Spleen (tissue), 13 donors: ENCODE measurements at places on chromosomes 7 and 10. TPM values are rescaled to one million over a fixed set of nuclear protein-coding genes. Genes with fewer than 3 reads are reported as not detected.

GRCh38 chr10:33186150-33186549, 148.3 kb downstream of the NRP1 start:
- H3K27me3 ChIP-seq, result no peaks in the 10 kb centered on the region
- H3K36me3 ChIP-seq, result peaks cover 8% of the 10 kb centered on the region
- no peak overlapping the region for H3K4me3 ChIP-seq
- DNase-seq, result no peak
- no peaks in the 10 kb centered on the region for H3K4me1 ChIP-seq

GRCh38 chr7:47031786-47032535, 550.0 kb downstream of the TNS3 start:
- no peak overlapping the region for H3K27ac ChIP-seq
- no peak overlapping the region for H3K4me3 ChIP-seq
- H3K36me3 ChIP-seq, result no peaks in the 10 kb centered on the region
- no peak for DNase-seq

DNA sequence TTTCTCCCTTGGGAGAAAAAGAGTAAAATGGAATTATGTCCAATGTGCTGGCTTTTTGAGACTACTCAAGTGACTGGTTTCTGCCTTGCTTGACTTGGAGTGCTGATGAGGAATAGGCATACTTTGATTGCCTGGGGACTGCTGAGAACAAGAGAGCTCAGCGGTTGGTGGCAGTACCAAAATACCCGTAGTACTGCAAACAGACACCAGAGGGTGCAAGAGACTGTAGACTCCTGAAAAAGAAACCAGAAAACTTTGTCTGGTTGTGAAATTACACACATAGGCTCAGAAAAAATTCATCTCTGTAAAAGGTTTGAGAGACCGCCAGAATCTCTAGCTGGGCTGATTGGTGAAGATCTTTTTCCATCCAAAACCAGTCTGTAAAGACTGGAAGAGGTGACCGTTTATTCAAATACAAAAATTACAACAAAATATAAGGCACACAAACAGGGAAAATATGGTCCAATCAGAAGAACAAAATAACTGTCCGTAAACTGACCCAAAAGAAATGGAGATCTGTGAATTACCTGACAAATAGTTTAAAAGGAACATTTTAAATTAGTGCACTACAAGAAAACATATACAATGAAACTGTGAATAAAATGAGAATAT, 18.5 kb downstream of the BICC1 start:
- DNase-seq, result no peak
- no peaks in the 10 kb centered on the region for H3K36me3 ChIP-seq
- H3K4me3 ChIP-seq, result no peak overlapping the region
- no peak overlapping the region for H3K27ac ChIP-seq

DNA sequence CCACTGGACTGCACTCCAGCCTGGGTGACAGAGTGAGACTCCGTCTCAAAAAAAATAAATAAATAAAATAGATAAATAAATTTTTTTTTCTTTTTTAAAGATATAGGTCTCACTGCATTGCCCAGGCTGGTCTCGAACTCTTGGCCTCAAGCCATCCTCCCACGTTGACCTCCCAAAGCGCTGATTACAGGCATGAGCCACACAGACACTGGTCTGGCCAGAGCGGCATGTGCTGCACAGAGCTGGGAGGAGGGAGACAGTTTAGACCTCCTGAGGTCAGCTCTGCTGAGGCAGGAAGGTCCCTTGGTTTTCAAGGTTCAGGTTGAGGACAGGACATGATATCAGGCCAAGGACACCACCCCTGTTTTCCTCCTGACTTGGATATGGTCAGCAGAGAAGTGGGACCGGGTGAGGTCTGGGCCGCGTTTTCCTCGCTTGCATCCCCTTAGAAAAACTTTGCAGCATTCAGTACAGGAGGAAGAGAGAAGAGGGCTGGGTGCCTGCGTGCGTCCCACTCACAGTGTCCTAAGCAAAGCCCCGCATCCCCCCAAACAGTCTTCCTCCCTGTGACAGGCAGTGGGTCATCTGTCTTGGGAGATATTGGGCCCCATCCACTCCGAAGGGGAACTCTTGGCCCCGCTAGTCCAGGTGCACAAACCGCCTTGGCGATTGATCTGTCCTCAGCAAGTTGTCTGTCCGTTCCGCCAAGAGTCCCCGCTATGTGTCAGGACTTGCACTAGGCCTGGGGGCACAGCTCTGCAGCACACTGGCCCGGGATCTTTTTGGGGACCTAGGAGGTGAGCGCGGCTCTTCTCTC, 56.1 kb downstream of the ZNF727 start:
- DNase-seq, result no peak
- no peaks in the 10 kb centered on the region for H3K27me3 ChIP-seq
- H3K36me3 ChIP-seq, result no peaks in the 10 kb centered on the region
- no peak overlapping the region for H3K27ac ChIP-seq
- no peak overlapping the region for H3K4me3 ChIP-seq

DNA sequence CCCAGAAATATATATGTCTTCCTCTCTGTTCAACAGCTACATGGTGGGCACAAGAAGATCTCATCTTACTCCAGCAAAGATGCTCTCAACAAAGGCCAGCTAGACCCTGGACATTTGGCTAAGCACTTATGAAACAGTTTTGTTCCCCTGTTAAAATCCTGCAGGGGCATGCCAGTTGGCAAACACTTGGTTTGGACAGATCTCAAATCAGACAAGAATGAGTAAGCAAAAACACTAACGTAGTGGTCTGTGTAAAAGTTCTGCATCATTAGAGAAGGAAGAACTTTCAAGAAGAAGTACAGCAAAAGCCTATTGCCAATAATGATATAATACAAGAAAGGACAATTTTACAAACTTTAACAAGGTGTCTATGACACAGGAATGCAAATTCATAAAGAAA, 125.6 kb downstream of the CALN1 start:
- no peaks in the 10 kb centered on the region for H3K4me1 ChIP-seq
- H3K27me3 ChIP-seq, result no peaks in the 10 kb centered on the region
- no peak overlapping the region for H3K27ac ChIP-seq
- no peak overlapping the region for H3K4me3 ChIP-seq

- no peaks in the 10 kb centered on the region for H3K4me1 ChIP-seq
- H3K4me3 ChIP-seq, result no peak overlapping the region
- H3K27ac ChIP-seq, result no peak overlapping the region
These were observed 26.6 kb downstream of the SEMA3D start for GRCh38 chr7:85160223-85160622.

GRCh38 chr7:25206765-25207164, 21.5 kb downstream of the NPVF start:
- no peaks in the 10 kb centered on the region for H3K4me1 ChIP-seq
- no peak overlapping the region for H3K27ac ChIP-seq
- no peak overlapping the region for H3K4me3 ChIP-seq
- no peaks in the 10 kb centered on the region for H3K36me3 ChIP-seq
- no peaks in the 10 kb centered on the region for H3K27me3 ChIP-seq

DNA sequence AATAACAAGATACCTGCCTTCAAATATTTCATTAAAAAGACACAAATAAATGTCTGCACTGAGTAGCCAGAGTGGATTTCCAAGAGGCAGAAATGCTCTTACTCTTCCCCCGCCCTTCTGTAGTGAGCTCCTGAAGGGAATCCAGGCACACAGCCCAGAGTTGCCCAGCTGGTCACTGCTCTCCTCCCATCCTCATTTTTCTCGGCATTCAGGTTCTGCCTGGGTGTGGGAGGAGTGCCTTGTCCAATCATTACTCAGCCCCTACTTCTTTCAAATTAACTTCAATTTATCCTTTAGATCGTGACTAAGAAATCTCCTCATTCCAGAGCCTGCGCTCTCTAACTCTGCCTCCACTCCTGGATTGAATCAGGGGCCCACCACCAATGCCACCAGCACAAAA, 12.2 kb downstream of the CCDC6 start:
- H3K4me1 ChIP-seq, result peaks cover 84% of the 10 kb centered on the region
- no peaks in the 10 kb centered on the region for H3K27me3 ChIP-seq
- no peak overlapping the region for H3K4me3 ChIP-seq

GRCh38 chr7:65264258-65264657, 109.4 kb upstream of the ZNF92 start:
- no peaks in the 10 kb centered on the region for H3K36me3 ChIP-seq
- H3K27me3 ChIP-seq, result no peaks in the 10 kb centered on the region
- H3K4me3 ChIP-seq, result no peak overlapping the region
- no peak overlapping the region for H3K27ac ChIP-seq
- H3K4me1 ChIP-seq, result peaks cover 1% of the 10 kb centered on the region
- no peak for DNase-seq

GRCh38 chr10:85650791-85651496, 715.7 kb downstream of the GRID1 start:
- H3K36me3 ChIP-seq, result no peaks in the 10 kb centered on the region
- no peak for DNase-seq
- no peaks in the 10 kb centered on the region for H3K4me1 ChIP-seq
- H3K4me3 ChIP-seq, result no peak overlapping the region
- no peak overlapping the region for H3K27ac ChIP-seq
- no peaks in the 10 kb centered on the region for H3K27me3 ChIP-seq

GRCh38 chr7:151451156-151451555, 11.2 kb upstream of the CRYGN start:
- H3K4me3 ChIP-seq, result no peak overlapping the region
- no peaks in the 10 kb centered on the region for H3K27me3 ChIP-seq
- no peaks in the 10 kb centered on the region for H3K36me3 ChIP-seq
- H3K27ac ChIP-seq, result no peak overlapping the region
- peak; percentile 60 for DNase-seq

DNA sequence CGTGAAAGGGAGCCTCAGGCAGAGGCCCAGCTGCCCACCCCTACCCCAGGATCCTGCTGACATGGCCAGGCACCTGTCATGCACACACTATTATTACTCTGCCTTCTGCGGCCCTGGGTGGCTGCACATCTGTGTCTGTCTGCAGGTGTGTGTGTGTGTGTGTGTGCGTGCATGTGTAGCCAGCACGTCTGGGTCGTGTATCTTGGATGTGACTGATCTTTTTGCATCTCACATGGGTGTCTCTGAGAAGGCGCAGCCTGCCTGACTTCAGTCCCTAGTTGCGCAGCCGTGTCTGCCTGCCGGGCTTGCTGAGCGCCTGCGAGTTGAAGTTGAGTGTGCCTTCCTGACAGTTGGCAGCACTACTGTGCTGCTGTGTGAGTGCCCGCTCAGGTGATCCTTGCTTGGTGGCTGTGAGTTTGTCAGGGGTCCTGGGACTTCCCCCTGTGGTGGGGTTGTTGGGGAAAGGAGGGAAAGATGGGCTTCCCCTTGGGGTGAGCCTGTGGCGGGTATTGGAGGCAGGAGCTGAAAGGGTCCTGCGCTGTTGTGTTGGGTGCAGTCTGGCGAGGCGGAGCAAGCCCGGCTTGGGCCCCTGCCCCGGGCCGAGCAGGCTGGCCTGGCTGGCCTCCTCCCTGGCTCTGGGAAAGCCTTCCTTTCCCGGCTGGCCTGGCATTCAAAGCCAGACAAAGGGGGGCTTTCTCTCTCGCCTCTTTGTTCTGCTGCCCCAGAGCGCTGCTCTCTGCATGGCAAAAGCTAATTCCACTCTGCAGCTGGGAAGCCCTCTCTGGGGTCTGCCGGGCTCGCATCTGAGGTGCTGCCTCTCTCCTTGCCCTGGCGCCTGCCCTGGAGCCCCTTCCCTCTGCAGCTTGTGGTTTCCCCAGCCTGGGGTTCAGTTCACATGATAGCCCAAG, 4.9 kb downstream of the TRIM8 start:
- peak overlapping the region; percentile 98 for H3K27ac ChIP-seq
- H3K27me3 ChIP-seq, result no peaks in the 10 kb centered on the region
- peak; percentile 85 for DNase-seq

GRCh38 chr7:41889040-41889439, 186.2 kb upstream of the INHBA start:
- H3K4me1 ChIP-seq, result peaks cover 7% of the 10 kb centered on the region
- H3K4me3 ChIP-seq, result no peak overlapping the region
- H3K27ac ChIP-seq, result no peak overlapping the region
- no peaks in the 10 kb centered on the region for H3K36me3 ChIP-seq
- H3K27me3 ChIP-seq, result no peaks in the 10 kb centered on the region
- DNase-seq, result no peak

The CHST3 gene
- total RNA-seq, result 4.1 TPM

The SLC26A3 gene
- not detected for total RNA-seq

The BLNK gene
- 116 TPM for total RNA-seq

The EGFR gene
- total RNA-seq, result 27.9 TPM

The GRM8 gene
- not detected for total RNA-seq

The ASB15 gene
- total RNA-seq, result not detected

The FRAT1 gene
- total RNA-seq, result 26.3 TPM

The BHLHA15 gene
- total RNA-seq, result 3.1 TPM

The GRK5 gene
- total RNA-seq, result 63.4 TPM

The HMX2 gene
- total RNA-seq, result not detected

The CCL26 gene
- not detected for total RNA-seq

The VENTX gene
- total RNA-seq, result 3.4 TPM

The TLX1 gene
- total RNA-seq, result 31.1 TPM

The OIT3 gene
- total RNA-seq, result 36.8 TPM

The MYL10 gene
- total RNA-seq, result not detected
